ENCODE measurements at places on chromosomes 13 and 19. TPM values are rescaled to one million over a fixed set of nuclear protein-coding genes. Genes with fewer than 3 reads are reported as not detected.

Gene ZNF813
- 4.7 TPM for total RNA-seq

Gene ATP8B3
- total RNA-seq: 2.0 TPM

- DNase-seq: no peak
Observed at GRCh38 chr13:97506511-97506910, 72.5 kb downstream of the RAP2A start.

GRCh38 chr13:24385902-24386301, 76.5 kb downstream of the C1QTNF9 start:
- DNase-seq: no peak

DNA sequence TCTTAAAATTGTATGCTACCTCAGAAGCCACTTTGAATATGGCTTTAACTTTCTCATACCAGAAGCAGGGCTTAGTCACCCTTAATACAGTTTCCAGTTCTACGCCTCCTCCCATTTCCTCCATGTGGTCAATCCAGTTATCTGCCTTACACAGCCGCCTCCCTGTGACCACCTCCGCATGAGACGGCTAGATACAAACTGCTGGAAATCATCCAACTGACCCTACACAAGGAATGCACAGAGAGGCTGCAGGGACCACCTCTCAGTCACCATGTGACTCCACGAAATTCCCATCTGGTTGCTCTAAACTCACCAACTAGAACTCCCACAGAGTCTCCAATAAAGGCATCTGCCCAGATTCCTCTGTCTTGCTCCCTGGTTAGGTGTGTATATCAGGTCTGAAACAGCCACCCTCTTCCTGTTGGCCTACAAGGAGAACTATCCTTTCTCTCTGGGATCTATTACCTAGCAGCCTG, 6.8 kb downstream of the ZNF564 start:
- DNase-seq: no peak

Data from suprapubic skin (tissue), 4 donors.